Glutamatergic neuron (in vitro differentiated cells): ENCODE measurements at places on chromosomes 4 and X.

DNA sequence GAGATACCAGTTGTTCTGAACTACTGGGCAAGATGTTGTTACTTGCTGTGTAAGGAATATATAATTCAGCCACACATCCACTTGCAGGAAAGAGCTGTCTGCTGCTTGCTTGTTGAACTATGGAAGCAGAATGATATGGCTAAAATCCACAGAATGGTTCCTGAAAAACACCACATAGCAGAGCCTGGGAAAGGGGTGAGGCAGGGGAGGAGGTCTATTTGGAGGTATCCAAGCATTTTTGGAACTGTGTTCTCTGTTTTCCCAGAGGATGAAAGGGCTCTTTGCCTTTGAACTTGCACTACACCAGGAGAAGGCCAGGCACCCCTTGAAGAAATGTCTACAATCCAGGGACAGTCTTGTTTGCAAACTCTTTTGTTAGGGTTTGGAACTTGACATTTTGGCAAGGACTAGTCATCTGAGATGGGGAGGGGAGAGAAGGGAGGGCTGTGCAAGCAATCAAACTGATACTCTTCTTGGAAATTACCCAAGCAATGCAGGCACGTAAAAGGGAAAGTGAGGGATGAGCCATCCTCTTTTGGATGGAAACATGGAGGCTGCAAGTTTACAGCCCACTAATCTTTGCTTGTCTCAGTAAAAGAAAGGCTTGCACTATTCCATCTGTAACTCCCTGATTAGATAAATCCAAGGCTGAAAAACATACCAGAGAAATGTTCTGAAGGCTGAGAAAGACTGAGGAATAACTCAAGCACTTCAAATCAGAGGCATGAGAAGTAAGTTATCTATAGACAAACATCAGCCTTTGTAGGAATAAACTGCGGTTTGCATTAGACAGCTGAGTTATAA lies 141.0 kb downstream of the TSPAN5 start:
- DNase-seq = no peak

DNA sequence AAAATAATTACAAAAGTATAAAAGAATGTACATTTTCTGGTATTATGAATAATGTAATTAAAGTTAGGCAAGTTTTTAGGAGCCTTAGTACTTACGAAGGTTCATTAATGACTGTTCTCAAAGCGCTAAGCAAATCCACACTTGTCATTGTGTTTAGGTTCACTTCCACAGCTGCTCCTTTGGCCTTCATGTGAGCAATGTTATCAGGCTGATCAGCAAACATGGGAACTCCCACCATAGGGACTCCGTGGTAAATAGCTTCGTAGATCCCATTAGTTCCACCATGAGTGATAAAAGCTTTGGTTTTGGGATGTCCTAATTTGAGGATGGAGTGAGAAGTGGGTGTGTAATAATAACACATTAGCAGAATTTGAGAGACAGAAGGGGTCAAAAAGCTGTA lies 45.1 kb downstream of the UGT2A2 start:
- DNase-seq = no peak

DNA sequence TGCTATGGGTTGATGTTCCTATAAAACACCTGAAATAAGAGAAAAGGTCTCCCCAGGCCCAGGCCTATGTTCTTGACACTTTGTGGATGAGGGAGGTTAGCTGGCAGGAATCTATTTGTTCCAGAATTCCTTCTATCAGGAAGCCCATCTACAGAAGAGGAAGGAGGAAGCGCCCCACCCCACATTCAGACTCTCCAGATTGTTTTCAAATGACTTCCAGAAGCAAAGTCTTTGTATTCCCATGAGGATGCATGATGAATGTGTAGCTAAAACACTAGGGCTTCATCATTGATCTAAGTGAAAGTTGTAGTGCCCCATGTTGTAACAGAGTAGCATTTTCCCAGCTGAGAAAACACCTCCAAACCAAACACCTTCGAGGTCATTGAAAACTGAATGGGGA lies 16.4 kb downstream of the OTC start:
- DNase-seq = no peak

DNA sequence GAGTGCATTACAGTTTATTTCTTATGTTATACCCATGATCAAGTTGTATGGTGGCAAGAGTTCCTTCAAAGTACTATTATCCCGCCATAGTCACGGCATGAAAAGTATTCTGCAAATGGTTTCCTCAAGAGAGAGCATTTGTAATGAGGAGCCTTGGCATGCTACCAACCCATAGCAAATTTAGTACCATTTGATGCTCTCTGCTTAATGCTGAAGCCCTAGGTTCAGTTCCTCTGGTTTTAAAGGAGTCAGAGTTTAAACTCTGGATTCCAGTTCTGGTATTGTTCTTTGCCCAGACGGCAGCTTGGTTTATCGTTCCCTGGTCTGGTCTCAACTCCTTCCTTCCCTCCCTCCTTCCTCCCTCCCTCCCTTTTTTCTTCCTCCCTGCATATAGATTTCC lies 371.3 kb downstream of the BMPR1B start:
- no peak for DNase-seq
